ENCODE measurements at places on chromosomes 16 and 17.

- DNase-seq: no peak
These were observed 825 bp downstream of the METTL9 start for GRCh38 chr16:21600031-21600773.

GRCh38 chr16:21614896-21615295 lies 15.5 kb downstream of the METTL9 start:
- no peak for DNase-seq

- DNase-seq: no peak
These were observed at the start of gene CA10 for GRCh38 chr17:52158450-52159042. CA10 (minus strand) TSS chr17:52158714.

DNA sequence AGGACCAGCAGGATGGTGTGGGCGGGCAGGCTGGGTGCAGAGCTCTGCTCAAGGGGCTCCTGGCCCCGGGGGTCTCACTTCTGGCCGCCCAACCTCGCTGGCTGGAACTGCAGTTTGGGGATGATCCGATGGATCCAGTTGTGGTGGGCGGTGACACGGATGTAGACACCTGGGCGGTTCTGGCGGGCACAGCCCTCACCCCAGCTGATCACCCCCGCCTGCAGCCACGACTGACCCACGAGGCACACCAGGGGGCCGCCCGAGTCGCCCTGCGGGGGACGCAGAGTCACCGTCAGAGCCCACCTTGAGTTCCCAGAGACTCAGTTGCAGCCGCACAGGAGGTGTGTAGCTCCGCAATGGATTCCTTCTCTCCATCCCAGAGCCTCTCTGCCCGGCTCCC lies 7.5 kb downstream of the PRSS27 start:
- no peak for DNase-seq

DNA sequence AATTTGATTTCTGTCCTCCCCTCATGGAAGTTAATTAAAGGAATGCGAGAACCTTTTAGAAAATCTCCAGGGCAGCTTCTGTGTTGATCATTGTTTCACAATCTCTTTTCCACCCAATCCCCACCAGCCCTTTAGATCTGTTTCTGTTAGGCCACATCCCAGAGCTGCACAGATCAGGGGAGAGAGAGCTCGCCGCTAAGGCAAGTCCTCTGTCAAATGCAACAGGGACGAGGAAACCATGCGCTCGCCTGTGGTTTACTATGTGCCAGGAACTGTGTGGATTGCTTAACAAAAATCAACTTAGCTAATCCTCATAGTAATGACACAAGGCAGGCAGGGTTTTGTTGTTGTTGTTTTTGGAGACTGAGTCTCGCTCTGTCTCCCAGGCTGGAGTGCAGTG lies 115.4 kb downstream of the SALL1 start:
- no peak for DNase-seq

- DNase-seq: no peak
These were observed 19.2 kb downstream of the AMFR start for GRCh38 chr16:56405977-56406672.

DNA sequence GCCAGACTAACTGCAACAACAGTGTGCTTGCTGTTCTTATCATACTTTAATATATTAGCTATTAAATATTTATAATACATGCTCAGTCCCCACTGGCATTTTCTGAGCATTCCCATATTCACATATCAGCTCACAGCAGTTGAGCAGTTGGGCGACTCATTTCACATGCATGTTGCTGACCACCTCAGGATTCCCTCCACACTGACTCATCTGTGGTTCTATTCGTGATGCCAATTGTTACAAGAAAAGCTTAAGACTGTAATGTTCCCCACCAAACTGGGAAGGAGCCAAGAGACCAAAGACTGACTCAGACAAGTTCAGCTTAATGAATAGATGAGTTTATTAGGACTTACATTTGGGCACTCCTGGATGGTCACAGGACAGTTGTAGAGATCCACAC lies 100.3 kb upstream of the KIF2B start:
- no peak for DNase-seq

GRCh38 chr17:63701868-63702720 lies 2.2 kb upstream of the LIMD2 start:
- no peak for DNase-seq

DNA sequence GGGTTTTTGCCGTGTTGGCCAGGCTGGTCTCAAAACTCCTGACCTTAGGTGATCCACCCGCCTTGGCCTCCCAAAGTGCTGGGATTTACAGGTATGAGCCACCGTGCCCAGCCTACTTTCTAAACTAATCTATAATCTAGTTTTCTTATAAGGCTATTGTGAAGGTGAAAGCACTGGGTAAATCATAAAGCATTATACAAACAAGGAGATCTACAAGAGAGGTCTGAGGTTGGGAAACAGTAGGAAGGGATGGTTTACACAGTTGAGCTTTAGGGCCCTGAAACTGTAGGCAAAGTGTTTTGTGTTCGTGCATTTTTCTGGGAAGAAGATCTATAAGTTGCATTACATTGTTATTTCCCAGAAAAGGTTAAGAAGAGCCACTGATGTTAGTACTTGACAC lies 84.9 kb upstream of the MED13 start:
- DNase-seq: no peak

GRCh38 chr17:21036361-21036881 lies 6.4 kb downstream of the USP22 start:
- DNase-seq: no peak

DNA sequence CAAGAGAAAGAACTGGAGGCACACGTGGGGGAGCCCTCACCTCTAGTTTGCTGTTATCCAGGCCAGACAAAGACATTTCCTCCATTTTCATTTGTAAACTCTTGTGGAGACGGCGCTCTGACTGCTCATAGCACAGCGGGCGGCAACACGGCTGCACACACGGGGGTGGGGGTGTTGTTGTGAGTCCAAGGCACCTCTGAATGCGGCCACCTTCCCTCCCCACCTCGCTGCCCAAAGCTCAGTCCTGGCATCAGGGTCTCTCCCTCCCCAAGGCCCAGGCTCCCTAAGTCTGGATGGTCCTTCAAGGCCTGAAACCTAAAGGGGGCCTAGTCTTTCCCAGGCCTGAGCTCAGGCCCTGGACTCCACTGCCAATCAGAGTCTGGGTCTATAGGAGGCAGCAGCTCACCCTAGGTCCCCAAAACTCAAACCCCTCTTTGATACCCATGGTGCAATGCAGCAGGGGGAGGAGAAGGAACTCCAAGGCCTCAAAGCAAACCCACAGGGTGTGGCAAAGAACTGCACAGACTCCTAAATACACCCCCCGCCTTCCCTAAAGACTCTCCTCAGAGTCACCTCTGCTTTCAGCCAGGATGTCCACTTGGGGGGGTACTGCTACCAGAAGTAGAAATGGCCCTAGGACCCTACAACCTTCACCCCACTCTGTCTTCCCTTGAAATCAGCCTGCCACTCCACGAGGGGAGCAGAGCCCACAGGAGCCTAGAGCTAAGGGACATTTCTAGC lies 1.5 kb downstream of the ATXN7L3 start:
- peak; percentile 54 for DNase-seq

GRCh38 chr17:79615446-79615845 lies 4.6 kb upstream of the RBFOX3 start:
- no peak for DNase-seq

GRCh38 chr16:69926241-69926640 lies 24.9 kb upstream of the CLEC18A start:
- no peak for DNase-seq

DNA sequence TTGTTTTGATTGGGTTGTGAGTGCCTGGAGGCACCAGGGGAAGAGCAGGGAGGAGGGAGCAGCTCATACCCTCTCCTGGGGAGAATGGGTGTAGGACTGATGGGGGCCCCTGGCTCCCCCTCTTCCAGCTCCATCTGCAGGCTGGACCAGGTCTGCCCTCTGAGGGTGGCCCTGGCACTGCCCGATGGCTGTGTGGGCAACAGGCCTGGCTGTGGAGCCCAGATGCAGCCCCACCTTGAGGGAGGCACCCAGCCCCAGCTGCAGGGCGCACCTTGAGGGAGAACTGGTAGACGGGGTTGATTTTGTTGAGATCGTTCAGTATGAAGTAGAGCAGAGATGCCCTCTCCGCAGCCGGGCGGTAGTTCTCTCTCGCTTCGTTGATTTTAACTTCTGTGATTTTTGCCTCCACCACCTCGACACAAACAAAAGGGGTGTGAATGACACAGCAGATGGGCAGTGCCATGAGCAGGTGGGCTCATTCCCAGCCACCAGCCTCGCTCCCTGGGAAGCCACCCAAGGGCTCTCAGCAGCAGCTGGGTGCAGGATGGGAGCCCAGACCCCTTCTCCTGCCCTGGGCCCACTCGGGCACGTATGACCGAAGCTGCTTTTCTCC lies 71.6 kb downstream of the PGS1 start:
- DNase-seq: no peak

DNA sequence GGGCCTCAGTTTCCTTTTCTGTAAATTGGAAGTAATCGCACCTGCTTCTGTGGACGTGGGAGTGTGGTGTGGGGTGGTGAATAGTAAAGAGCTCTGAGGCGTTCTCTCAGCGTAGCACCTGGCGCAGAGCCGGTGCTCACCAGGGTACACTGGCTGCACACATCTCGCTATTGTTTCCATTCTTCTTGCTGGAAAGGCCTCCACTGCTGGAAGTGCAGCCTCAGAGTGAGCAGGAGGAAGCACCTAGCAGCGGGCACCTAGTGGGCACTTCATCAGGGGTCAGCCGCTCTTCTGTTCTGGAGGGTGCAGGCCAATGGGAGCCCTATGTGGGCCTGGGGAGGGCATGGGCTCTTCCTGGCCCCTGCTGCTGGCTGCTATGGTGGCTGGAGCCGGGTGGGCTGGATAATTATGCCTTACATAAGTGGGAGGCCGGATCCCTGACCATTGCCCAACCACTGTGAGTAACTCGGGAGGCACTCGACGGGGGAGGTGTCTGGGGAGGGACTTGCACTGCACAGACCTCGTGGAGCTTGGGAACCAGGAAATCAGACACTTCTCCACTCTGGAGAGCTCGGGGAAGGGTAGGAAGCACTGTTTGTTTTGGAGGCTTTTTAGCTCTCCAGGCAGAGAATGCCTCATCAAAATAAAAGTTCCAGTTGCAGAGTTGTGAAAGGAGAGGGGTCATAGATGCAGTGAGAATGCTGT lies 1.7 kb downstream of the MAP2K3 start:
- no peak for DNase-seq

DNA sequence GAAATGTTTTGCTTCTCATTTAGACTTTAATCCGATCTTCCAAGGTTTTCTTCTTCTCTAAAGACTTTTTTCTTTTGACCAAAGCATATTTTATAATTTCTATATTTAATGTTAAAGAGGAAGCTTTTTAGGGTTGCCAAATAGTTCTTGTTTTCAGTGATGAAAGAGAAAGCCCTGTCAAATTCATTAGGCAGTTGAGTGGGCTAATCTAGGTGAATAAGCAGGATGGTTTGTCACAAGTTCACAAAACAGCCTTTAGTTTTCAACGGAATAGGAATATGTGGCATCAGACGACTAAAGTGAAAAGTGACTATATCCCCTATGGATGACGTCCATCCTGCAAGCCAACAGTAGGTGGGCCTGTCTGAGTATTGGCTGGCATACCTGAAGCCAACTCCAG lies 118.8 kb downstream of the NLK start:
- DNase-seq: no peak

GRCh38 chr16:13866073-13866472 lies 53.9 kb upstream of the ERCC4 start:
- DNase-seq: peak; percentile 33

DNA sequence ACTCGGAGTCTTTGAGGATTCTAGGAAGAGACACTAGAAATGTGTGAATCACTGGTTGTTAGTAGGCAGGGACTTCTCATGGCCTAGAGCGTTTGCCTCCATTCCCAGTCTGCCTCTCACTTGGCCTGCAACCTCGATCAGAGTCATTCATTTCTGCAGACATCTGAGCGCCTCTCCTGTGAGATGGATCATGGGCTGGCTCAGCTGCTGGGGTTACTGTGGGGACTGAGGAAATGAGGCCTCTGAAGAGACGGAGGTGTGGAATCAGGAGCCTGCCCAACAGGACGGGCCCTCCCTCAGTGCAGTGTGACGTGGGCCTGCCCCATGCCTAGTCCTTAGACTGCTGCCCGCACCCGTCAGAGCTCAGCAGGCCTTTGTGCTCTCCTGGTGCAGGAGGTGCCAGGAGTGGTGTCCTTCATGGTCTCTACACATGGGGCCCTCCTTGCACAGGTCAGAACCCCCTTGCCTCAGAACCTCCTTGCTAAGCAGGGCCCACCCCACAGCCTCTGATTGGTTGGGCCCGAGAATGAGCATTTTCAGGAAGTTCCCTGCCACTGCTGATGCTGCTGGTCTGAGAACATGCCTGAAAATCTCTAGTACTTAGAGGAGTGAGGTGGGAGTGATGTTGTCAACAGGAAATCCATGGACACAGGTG lies 99.4 kb downstream of the NPIPB11 start:
- no peak for DNase-seq

- no peak for DNase-seq
These were observed 16.0 kb downstream of the RAB11FIP3 start for GRCh38 chr16:441447-441846.

DNA sequence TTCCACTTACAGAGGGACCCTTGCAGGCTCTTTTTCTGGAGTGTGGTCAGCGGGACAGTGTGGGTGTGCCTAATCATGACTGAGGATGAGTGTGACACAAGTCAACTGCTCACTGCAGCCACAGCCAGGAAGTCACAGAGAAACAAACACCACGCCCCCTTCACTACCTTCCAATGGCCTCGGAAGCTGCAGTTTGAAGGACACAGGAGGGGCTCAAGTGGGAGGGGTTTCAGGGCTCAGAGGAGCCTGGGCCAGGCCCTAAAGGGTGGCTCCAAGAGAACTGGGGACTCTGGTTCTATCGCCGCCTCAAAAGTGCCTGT lies 116.2 kb upstream of the SDK2 start:
- no peak for DNase-seq

- DNase-seq: no peak
These were observed 31.3 kb downstream of the CDRT15 start for GRCh38 chr17:14205380-14205779.

- DNase-seq: no peak
These were observed 5.4 kb upstream of the G6PC1 start for GRCh38 chr17:42895185-42895555.

DNA sequence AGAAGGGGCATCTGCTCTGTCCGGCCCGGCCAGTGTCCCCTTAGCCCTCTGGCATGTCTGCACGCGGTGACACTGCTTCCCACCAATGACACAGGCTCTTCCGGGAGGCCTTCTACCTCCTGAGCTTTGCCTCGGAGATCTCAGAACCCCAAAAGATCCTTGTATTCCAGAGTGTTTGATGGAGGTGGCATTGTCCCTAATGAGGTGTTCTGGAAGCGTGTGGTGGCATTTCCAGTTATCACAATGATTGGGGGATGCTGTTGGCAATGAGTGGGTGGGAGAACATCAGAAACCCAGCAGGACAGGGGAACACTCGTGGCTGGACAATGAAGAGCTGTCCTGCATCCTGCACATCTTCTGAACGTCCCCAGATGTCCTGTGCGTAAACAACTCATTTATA lies 198.0 kb downstream of the XYLT1 start:
- no peak for DNase-seq

DNA sequence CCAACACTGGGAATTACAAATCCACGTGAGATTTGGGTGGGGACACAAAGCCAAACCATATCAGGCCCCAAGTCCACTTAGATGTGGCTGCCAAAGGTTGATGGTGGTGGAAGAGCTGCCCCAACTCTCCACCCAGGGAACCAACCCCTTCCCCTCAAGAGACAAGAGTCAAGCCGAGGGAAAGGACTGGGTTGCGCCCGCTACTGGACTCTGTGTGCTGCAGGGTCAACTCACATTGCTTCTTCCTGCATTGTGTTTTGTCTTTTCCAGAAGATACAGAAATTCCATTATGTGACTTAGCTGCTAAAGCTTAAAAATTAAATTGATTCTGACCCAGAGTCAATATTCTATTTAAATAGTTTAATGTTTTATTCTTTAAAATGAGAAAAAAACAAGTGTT lies 58.5 kb downstream of the ADAMTS18 start:
- DNase-seq: no peak

Data from GDM1 (cell line).